ENCODE measurements at places on chromosomes 16 and 17. TPM values are rescaled to one million over a fixed set of nuclear protein-coding genes. Genes with fewer than 3 reads are reported as not detected.

Gene CA4
- 0.45 TPM for total RNA-seq

- no peak for DNase-seq
Observed at GRCh38 chr17:17024778-17025300, 17.4 kb upstream of the MPRIP start.

Gene RASL10B
- total RNA-seq, result 0.34 TPM

- DNase-seq, result no peak
Observed at GRCh38 chr17:73166731-73167581, 2.1 kb downstream of the SSTR2 start.

GRCh38 chr17:31428111-31428510 is 36.6 kb downstream of the RAB11FIP4 start:
- DNase-seq, result no peak

- no peak for DNase-seq
Observed at GRCh38 chr16:379183-379960, 2.4 kb downstream of the PGAP6 start.

GRCh38 chr16:17676171-17676570 is 205.4 kb upstream of the XYLT1 start:
- DNase-seq, result no peak

GRCh38 chr17:62739645-62740388 is 68.3 kb downstream of the MARCHF10 start:
- no peak for DNase-seq

- no peak for DNase-seq
Observed at GRCh38 chr17:82920715-82921114, 80.9 kb upstream of the ZNF750 start.

DNA sequence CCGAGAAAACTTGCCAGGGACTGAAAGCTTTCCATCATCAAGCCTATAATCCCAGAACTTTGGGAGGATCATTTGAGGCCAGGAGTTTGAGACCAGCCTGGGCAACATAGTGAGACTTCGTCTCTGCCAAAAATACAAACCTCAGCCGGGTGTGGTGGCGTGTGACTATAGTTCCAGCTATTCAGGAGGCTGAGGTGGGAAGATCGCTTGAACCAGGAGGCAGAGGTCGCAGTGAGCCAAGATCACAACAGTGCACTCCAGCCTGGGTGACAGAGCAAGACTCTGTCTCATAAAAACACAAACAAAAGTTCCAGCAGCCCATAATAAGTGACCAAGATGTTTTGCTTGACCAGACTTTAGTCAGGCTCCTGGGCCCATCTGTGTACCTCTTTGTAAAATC is 1.9 kb downstream of the MEAK7 start:
- no peak for DNase-seq

Gene LDHD
- total RNA-seq, result 20.4 TPM

Gene GCGR
- total RNA-seq, result not detected

- no peak for DNase-seq
Observed at GRCh38 chr17:77836557-77837041, 121.9 kb upstream of the TNRC6C start.

Gene ALOX12B
- 5.3 TPM for total RNA-seq

- no peak for DNase-seq
Observed at GRCh38 chr17:46191322-46192188, 1.7 kb downstream of the KANSL1 start.

DNA sequence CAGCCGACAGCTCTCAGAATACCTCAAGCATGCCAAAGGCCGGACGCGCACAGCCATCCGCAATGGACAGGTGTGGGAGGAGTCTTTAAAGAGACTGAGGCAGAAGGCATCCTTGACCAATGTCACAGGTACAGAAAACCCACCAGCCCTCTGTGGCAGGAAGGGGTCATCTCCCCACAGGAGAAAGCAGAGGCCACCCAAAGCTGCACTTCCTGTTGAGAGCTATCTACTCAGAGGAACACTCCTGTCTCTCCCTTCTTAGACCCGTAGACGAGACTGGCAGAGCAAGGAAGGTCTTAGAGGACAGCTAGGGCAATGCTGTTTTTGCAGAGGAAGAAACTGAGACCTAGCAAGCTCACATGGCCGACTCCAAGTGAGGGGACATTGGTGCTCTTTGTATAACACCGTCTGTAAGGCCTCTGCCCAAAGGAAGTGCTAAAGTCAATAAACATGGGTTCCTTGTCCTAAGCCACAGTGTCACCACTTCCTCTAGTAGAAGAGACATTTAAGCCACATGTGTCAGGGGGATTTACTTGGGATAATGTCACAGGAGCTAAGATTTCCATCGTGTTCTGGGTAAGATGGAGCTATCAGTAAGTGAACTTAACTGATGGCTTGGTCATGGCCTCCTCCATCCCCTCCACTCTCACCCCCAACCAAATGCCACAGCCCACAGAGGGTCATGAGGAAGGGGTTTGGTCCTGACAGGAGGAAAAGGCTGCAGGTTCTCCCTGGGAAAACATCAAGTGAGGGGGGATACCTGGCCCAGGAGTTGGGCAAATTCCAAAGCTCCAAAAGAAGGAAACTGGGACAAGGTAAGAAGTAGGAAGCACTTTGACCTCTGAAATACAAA is 9.4 kb downstream of the LPO start:
- no peak for DNase-seq

GRCh38 chr17:33560165-33560564 is 267.1 kb upstream of the ASIC2 start:
- DNase-seq, result no peak

DNA sequence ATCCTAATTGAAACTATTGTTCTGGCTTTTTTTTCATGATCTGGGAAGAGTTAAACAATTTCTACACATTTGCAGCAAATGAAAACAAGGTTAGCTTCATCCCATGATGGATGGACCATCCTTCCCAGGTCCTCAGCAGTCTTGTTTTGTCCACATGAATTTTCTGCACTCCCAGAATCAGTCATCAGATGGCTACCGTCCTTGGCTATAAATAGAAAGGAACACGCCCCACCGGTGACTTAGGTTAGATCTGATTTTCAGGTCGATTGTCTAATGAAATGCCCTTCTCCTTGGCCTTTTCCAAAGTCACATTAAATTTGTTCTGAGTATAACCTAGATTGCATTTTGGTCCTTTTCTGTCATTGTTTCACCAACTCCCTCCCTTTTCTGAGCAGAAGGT is 41.4 kb upstream of the NOL11 start:
- DNase-seq, result no peak

DNA sequence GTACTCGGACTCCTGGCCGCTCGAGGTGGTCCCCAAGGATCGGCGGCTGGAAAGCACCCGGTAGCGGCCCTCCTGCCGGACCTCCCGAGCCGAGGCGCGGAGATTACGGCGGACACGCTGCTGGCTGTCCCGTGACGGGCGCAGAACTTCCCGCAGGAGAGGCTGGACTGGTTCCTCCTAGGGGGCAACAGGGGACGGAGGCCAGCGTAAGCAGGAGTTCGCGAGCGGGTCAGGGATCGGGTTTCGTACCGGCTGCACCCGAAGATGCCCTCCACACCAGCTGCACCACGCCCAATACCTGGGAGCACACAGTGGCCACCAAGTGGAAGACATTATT is 341 bp downstream of the SLC7A6OS start:
- DNase-seq, result no peak

Gene ST6GALNAC2
- total RNA-seq, result 35.6 TPM

DNA sequence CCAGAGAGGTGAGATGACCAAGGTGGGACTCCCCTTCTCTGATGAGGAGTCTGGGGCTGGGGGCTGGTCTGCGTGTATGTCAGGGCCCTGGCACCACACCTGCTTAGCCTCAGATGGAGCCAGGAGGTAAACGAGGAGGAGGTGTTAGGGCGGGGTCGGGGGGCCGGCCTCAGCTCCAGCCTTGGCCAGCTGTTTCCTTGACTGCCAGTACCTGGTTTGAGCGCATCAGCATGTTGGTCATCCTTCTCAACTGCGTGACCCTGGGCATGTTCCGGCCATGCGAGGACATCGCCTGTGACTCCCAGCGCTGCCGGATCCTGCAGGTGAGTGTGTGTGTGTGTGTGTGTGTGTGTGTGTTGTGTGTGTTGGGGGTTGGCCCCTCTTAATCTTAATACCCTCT is 8.1 kb downstream of the CACNA1G start:
- DNase-seq, result no peak

- DNase-seq, result no peak
Observed at GRCh38 chr17:77778636-77779489, 179.6 kb upstream of the TNRC6C start.

- no peak for DNase-seq
Observed at GRCh38 chr16:1102921-1103635, 7.0 kb upstream of the C1QTNF8 start.

- no peak for DNase-seq
Observed at GRCh38 chr17:76130473-76130872, 10.6 kb downstream of the FOXJ1 start.

DNA sequence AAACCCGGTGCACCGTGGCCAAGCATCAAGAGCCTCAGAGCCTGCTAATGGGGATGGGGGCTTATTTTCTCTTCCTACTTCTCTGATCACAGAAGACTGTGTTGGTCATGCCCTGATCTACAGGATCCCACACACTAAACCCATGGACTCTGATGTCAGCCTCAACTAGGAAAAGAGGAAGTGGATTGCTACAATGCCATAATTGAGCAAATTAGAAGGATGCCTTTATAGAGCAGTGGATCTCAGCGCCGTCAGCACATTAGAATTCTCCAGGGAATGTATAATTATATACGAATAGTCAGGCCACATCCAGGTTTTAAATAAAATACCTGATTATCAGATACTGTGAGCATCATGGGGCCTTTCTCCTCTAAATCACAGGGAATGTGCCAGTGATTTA is 64.8 kb downstream of the VAT1L start:
- no peak for DNase-seq

DNA sequence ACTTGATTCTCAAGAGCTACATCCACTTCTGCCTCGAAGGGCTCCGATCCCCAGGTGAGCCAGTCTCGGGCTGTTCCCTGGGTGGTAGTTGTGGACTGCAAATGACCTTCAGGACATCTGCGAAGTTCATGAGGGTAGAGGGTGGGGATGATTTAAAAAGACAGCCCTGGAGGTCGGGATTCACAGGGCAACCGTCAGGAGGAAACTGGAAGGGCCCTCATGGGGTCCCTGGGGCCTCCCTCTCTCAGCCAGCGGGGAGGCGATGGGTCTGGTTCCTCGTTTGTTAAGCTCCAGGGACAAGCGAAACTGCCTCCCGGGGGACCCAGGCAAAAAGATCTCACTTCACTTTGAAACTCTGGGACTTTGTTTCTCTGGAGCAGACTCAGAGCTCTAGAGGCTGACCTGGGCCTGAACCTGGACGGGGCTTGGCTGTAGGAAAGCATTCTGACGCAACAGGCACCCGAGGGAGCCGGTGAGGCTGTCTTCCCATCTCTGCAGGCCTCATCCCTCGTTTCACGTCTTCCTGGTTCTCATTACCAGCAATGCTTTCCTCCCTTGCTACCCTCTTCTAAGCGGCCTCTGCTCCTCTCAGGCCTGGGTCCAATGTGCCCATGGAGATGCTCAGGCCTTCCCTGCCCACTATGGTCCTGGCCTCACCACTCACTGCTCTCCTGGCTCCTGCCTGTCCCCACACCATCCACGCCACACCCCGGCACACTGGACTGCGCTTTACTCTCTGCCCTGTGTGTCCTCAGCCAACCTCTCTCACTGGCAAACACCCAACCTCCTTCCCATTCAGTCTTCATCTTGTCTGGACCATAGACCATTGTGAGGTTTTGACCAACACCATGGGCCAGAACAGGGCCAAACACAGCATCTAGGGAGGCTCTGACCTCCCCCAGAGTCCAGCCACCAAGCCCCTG is 214.2 kb upstream of the TNRC6C start:
- DNase-seq, result no peak

- no peak for DNase-seq
Observed at GRCh38 chr17:32793841-32794240, 83.1 kb downstream of the MYO1D start.

Gene KRTAP2-3
- total RNA-seq, result not detected

DNA sequence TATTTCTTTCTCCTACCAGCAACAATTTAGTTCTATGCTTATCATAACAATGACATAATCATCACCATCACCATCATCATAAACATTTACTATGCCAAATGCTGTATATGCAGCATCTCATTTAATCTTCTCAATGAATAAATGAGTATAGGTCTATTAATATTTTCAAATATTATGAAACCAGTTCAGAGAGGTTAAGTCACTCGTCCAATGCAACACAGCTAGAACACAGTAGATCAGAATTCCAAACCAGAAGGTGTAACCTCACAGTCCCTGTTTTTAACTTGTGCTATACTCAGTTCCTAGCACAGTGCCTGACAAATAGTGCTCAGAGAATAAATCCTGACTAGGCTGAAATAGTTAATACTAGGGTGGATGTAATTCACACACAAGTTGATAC is 314.8 kb downstream of the XYLT1 start:
- no peak for DNase-seq

GRCh38 chr16:70680495-70681381 is 5.1 kb downstream of the MTSS2 start:
- no peak for DNase-seq

Gene TBCD
- 58.3 TPM for total RNA-seq

DNA sequence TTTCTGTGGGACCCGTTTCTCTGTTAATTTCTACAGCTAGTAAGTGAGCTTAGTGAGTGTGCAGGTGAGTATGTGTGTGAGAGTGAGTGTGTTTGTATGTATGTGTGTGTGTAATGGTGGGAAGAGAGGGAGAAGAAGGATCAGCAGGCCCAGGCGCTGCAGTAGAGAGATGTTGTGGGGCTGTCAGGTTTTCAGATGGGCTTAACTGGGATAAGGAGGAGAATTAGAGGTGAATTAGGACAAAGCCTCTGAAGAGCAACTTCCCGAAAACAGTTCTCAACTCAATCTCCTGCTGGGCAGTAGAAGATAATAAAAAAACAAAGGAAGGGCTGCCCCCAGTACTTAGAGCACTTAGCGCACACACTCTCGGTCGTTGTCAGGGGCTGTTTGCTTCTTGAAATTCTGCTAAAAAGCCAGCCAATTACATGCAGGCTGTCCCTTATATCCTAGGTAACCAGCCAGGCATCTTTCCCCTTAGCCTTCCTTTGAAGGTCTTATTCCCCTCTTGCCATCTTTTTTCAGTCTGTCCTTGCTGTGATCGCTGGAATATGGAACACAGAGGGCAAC is 63.4 kb downstream of the CLEC16A start:
- DNase-seq, result no peak

GRCh38 chr17:82440991-82441627 is 9.4 kb downstream of the CYBC1 start:
- no peak for DNase-seq

- no peak for DNase-seq
Observed at GRCh38 chr16:82773018-82773417, 146.2 kb downstream of the CDH13 start.

Gene HSD17B1
- total RNA-seq, result 11.8 TPM

- DNase-seq, result no peak
Observed at GRCh38 chr17:62576382-62576781, 51.1 kb upstream of the MRC2 start.

GRCh38 chr16:9159839-9160550 is 68.6 kb downstream of the HAPSTR1 start:
- DNase-seq, result no peak

GRCh38 chr17:31559584-31560501 is 168.4 kb downstream of the RAB11FIP4 start:
- DNase-seq, result no peak
